Substantia nigra (tissue), 51 donors: ENCODE measurements at places on chromosomes 11 and 22.

GRCh38 chr11:114774599-114775361, 96.5 kb downstream of the NXPE2 start:
- peak; percentile 36 for DNase-seq

DNA sequence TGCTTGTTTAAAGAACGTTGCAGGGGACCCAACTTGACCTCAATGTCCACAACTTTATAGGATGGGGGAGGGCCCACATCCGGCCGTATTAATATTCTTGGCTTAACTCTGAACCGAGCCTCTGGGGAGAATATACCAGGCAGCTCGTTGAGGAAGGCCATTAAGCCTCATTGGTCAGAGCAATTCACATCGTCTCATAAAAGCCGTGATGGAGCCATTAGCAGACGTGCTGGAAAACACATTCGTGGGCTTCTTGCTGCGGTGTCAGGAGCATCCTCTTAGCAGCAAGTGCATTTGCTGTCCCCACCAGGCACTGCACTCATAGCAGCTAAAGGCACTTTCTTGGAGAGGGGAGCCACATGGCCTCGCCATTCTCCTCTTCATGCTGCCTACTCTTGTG, 14.9 kb downstream of the DSCAML1 start:
- no peak for DNase-seq

- no peak for DNase-seq
Observed at GRCh38 chr22:20641198-20641892, 132.6 kb upstream of the SERPIND1 start.

GRCh38 chr11:125935618-125936199, 10.1 kb upstream of the VSIG10L2 start:
- DNase-seq, result no peak

DNA sequence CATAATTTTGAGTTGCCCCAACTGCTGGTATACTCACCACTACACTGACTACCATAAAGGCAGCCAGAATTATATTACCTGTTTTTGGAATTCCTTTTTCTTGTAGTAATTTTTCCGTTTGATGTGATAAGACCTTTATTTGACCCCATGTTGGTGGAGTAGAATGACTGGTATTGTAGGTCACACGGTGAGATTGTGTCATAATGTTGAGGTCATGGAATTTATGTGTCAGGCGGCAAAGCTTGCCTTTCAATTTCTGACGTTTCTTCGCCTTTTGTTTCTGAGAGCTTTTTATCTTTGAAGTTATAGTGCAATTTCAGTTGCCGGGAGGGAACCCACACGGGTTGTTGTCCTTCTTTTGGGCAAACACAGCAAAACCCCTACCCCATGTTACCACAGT, 13.0 kb downstream of the OR52K1 start:
- no peak for DNase-seq

- DNase-seq, result no peak
Observed at GRCh38 chr11:35629511-35629910, 11.3 kb downstream of the FJX1 start.

GRCh38 chr11:115221461-115222069, 282.6 kb downstream of the CADM1 start:
- no peak for DNase-seq
